ENCODE measurements at places on chromosomes 3 and 15.

DNA sequence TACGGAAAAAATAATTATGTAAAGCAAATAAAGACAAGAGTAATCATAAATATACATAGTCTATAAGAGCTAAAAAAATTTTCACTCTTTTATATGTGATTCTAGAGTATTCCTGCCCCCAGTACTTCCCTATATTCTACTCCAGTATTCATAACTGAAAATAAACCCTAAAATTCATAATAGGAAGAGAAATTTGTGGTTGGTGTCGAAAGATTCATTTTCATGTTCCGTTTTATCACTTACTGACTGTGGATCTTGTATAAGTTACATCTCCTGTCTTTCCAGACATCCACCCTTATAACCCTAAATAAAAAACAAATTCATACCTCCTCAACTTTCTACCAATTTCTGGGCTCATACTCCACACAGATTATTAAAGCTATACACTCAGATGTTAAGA lies 16.0 kb upstream of the MBNL1 start:
- DNase-seq: no peak

DNA sequence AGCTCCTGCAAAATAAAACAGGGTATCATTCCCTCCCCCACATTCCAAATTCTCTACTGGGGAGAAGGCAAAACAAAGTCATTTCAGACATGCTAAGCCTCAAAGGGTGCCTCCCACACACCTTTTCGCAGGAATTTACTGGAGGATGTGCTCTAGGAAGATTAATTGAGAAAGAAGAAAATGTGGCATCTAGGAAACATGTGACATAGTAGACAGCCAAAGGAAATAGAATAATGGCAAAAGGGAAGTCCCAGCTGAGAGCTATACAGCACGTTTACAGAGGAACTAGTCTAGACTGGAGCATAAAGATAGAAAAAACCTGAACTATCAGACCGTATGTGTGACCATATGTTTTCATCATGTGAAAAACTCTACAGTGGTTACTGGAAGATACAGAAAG lies 58.8 kb upstream of the MELTF start:
- no peak for DNase-seq

- no peak for DNase-seq
Measured at GRCh38 chr3:77718311-77718710, 678.4 kb downstream of the ROBO2 start.

GRCh38 chr15:45653702-45654424 lies 19.0 kb downstream of the SQOR start:
- no peak for DNase-seq

DNA sequence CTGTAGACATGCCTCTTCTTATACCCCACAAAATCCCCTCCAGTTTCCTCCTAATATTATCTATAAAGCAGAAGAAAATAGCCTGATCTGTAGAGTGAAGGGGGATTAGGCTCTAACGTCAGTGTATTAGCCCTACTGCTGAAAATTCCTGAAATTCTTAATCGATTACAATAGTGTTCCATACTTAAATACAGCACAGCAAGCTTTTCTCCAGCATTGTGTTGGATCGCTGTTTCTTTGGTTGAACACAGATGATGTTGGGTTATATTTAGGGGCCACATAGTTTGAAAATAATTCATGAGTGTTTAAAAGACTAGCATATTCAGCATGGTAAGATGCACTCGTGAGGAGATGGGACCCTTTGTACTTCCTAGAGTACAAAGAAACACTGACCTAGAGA lies 52.5 kb downstream of the PIAS1 start:
- no peak for DNase-seq

GRCh38 chr3:15873415-15873814 lies 75.6 kb upstream of the ANKRD28 start:
- no peak for DNase-seq

DNA sequence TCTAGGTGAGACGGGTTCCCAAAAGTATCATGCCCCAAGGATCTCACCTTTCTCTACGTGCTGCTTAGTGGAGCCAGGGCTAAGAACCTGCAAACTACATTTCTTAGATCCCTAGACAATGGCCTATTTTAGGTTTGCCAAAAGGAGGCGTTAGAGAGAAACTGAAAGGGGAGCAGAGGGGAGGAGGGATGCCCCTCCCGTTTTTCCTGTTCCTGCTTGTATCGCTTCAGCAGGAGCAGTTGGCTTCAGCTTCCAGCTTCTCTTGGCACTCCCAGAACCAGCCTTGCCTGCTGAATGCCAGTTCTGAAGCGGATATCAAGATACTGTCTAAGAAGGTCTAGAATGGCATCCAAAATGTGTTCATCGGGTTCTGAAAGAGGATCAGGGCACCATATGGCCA lies 58.4 kb upstream of the ABHD17C start:
- no peak for DNase-seq
